Activated naive CD4-positive, alpha-beta T cell (primary cell): ENCODE measurements at places on chromosomes 3 and 15.

GRCh38 chr3:122146466-122146865 lies 37.0 kb upstream of the CASR start:
- no peak for DNase-seq

DNA sequence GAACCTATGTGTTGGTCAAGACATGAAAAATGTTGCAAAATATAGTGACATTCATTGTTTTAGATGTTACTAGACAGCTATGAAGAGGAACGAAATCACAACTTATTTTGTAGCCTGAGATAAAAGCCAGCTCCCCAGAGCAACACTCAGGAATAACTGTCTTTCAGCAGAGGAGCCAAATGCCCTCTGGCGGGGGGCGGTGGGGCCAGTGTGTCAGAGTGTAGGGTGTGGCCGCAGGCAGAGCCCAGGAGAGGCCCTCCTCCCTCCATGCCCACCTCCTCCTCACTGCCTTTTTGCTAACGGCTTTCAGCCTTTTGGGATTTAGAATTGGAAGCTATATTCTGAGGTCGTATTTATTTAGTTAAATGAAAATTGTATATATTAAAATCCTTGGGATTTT lies 16.9 kb downstream of the APOD start:
- DNase-seq = no peak

DNA sequence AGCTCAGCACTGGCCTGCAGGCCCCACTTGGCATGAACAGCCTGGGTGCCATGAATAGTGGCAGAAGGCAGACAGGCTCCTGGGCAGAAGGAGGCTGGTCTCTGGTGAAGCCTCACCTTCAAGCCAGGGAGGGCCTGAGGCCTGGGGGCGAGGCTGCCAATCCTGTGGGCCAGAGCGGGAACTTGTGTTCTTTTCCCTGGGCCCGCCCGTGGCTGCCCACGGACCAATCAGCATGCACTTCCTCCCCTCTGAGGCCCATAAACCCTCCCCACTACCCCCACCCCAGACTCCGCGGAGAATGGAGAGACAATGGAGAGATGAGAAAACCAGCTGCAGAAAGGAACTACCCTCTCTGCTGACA lies 283.8 kb upstream of the ROBO1 start:
- no peak for DNase-seq

- DNase-seq = no peak
Observed at GRCh38 chr3:41532976-41533375, 333.7 kb downstream of the CTNNB1 start.

- DNase-seq = no peak
Observed at GRCh38 chr15:66841953-66842681, 140.1 kb downstream of the SMAD6 start.

GRCh38 chr3:42257007-42257406 lies 9.0 kb downstream of the CCK start:
- no peak for DNase-seq

DNA sequence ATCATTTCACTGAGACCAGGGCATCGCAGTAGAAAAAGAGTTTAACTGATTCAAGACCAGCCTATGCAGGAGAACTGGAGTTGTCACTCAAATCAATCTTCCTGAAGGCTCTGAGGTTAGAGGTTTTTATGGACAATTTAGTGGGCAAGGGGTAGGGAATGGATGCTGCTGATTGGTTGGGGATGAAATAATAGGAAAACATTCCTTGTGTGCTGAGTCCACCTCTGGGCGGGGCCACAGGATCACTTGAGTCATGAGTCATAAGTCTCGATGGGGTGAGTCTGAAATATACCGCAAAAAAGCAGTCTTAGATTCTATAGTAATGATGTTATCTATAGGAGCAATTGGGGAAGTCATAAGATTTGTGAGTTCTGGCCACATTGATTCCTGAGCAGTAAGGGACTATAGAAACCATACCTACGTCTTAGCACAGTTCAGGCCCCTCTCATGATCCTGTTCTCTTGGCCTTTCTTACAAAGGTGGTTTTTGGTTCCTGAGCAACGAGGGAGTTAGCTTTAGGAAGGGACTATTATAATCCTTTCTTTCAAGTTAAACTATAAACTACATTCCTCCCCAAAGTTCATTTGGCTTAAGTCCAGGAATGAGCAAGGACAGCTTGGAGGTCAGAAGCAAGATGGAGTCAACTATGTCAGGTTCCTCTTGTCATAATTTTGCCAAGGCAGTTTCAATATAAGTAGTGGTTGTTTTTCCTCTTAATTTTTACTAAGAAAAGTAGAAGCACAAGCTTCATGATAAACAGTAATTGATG lies 2.7 kb upstream of the OPA1 start:
- DNase-seq = no peak

DNA sequence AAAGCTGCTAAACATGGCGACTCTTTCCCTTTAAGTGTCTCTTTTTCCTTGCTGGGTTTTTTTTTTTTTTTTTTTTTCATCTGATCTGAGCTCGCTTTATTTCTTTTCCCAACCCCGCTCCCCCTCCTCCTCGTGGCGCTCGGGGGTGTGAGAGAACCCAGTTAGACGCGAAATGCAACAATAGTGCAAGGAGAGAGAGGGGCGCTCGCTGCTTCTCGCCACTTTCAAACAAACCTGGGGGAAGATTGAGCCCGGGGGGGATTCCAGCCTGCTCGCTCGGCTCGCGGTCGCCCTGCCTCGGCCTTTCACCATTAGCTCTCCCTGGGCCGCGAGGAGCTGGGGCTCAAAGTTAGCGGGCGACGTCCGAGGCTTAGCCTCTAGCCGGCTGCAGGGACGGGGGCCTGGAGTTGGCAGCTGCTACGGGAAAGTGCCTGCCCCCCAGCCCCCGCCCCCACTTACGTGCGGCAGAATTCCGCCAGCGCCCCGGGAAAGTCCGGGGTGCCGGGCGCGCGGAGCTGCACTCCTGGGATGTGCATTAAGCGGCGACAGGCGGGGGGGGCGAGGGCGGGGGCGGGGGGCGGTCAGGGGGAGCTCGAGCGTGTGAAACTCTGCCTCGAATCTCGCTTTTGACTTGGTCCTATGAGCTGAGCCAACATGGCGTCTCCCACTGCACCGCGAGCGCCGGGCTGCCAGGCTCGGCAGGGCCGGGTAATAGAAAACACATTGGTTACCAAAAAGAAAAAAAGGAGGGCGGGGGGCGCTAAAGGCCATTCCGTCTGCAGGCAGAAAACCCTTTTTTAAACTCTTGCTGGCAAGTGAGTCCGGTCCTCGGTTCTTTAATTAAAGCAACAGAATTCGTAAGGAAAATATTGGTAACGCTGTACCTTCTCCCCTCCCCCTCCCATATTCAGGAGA lies 10.4 kb downstream of the NR2F2 start:
- no peak for DNase-seq

GRCh38 chr3:20215636-20216035 lies 29.6 kb upstream of the SGO1 start:
- DNase-seq = no peak

GRCh38 chr3:139301183-139301582 lies 42.6 kb upstream of the MRPS22 start:
- DNase-seq = no peak

DNA sequence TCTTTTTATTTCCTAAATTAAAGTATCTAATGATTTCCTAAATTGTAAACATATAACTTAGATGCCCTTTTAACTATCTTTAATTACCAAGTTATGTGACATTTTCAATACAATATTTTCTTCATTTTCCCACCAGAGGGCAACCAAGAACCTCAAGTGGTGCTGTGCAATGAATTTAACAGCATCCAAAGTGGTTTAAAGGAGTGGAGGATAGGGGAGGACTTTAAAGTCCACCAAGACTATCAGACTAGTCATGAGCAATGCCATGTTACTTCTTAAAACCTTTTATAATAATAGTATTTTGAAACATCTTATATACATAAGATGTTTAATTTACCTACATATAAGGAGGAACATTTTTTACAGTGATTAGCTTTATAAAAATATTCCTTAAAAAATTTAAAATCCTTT lies 74.4 kb downstream of the DLG1 start:
- DNase-seq = no peak

DNA sequence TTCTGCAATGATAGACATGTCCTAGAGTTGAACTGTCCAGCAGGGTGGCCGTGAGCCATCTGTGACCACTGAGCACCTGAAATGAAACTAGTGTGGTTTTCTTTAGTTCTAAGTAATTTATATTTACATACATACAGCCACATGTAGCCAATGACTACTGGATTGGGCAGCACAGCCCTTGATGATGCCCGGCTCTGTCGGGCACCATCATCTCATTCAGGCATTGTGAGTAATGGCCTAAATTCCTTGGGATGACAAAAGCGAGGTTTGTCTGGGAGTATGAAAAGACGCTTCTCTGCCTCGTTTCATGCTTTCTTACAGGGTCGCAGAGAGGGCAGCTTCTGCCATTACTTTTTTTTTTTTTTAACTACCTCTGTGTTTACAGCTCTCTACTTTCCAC lies 251.9 kb upstream of the HES1 start:
- DNase-seq = no peak

- no peak for DNase-seq
Observed at GRCh38 chr3:81186412-81186811, 575.0 kb downstream of the GBE1 start.

GRCh38 chr3:160403796-160404470 lies 4.5 kb downstream of the SMC4 start:
- no peak for DNase-seq

GRCh38 chr3:29324180-29324651 lies 43.3 kb downstream of the RBMS3 start:
- no peak for DNase-seq

- peak; percentile 52 for DNase-seq
Observed at GRCh38 chr15:64809649-64810496, 15.6 kb downstream of the PIF1 start.

DNA sequence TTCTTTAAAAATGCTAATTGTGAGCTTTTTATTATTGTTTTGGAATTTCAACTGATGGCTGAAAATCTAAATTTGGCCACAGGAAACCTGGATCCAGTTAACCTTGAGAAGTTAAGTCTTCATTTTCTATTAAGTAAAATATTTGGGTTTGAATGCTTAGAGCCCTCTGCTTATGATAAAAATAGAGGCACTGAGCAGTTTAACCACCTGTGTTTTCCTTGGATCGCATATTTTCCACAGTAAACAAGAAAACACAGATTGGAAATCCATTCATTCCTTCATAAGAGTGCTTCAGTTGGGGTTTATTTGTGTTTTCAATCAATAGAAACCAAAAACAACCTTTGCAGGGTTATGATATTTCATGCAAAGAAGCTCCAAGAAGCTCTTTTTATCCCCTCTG lies 77.2 kb upstream of the HES1 start:
- DNase-seq = no peak

DNA sequence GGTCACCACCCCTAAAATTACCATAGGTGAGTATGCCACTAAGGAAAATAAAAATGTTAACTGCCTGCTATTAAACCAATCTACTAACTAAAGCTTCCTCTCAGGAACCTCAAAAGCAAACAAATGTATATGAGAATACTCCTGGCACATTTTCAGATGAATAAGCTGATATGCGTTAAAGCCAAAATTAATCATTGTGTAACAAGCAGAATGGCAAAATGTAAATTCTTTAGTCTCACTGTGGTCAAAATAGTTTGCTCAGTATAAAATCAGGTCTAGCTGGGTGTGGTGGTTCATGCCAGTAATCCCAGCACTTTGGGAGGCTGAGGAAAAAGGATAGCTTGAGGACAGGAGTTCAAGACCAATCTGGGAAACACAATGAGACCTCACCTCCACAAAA lies 53.6 kb downstream of the SUMF1 start:
- DNase-seq = no peak

DNA sequence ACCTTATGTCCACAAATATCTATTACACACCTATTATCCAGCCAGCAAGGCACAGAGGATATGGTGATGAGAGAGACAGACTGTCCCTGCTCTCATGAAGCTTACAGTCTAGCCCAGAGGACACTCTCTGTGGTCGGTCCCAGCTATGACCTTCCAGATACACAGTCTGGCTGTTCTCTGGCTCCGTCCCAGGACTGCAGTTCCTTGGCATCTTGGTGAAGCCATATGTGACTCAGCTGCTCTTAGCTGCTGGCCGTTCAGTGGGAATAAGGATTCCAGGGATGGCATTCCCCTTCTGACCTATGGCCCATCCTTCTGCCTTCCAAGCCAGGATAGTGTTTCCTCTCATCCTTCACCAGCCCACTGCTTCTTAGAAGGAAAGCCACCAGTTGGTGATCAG lies 30.8 kb downstream of the MEX3B start:
- DNase-seq = no peak

GRCh38 chr3:149018247-149018646 lies 26.9 kb downstream of the GYG1 start:
- no peak for DNase-seq

- no peak for DNase-seq
Observed at GRCh38 chr3:46183330-46183729, 24.8 kb downstream of the CCR1 start.

DNA sequence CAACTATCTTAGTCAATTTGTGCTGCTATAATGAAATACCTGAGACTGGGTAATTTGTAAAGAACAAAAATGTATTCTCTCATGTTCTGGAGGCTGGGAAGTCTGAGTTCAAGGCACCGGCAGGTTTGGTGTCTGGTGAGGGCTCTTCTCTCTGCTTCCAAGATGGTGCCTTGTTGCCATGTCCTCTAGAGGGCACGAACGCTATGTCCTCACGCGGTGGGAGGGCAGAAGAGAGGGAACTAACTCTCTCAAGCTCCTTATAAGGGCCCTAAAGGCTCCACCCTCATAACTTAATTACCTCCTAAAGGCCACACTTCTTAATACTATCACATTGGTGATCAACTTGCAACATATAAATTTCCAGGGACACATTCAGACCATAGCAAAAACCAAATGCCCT lies 108.4 kb downstream of the ADAMTSL3 start:
- no peak for DNase-seq

DNA sequence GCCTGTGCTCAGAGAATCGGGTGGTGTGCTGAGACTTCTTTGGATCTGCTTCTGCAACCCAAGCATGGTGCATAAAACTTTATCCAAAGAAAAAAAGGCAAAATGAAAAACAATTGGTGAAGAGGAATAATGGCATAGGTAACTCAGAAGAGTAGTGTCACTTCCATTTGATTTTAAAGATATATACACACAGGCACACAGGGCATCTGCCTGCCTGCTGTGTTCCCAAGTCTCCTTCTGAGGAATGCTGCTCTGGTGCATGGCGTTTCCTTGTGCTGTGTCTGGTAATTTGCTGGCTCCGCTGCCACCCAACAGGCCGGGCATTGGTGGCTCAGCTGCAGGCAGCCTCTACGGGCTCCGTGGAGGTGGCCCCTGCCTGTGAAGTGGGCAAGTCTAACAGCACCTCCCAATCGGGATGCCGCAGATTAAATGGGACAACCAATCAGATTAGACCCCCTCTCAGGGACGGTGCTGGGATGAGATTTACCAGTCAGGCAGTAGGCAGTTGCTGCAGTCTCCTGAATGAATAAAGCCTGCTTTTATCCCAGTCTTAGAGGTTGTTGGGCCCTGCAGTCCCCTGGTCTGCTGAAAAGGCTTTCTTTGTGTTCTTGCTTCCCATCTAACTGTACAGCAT lies 253.7 kb upstream of the RASGRP1 start:
- no peak for DNase-seq

GRCh38 chr15:80710635-80711554 lies 15.8 kb downstream of the ABHD17C start:
- no peak for DNase-seq

DNA sequence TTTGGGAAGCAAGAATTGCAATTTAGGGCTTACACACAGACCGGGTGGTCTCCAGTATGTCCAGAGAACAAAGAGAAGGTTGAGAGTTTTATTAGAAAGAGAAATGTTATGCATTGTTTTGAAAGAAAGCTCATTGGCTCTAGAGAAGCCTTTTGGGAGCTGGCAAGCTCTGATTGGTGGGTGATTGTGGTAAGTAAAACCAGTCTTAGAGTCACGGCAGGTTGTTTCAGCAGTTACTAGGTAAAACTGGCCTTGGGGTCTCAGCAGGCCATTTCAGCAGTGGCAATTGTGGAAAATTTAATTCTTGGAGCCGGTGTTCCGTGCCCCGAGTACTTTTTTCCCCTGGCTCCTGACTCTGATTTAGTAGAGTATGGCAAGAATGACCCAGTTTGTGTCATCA lies 78.1 kb downstream of the MRPL46 start:
- no peak for DNase-seq
